ENCODE measurements at places on chromosomes 1 and 21. TPM values are rescaled to one million over a fixed set of nuclear protein-coding genes. Genes with fewer than 3 reads are reported as not detected.

GRCh38 chr21:46253610-46254124 is 25.1 kb upstream of the LSS start:
- peak; percentile 24 for DNase-seq

DNA sequence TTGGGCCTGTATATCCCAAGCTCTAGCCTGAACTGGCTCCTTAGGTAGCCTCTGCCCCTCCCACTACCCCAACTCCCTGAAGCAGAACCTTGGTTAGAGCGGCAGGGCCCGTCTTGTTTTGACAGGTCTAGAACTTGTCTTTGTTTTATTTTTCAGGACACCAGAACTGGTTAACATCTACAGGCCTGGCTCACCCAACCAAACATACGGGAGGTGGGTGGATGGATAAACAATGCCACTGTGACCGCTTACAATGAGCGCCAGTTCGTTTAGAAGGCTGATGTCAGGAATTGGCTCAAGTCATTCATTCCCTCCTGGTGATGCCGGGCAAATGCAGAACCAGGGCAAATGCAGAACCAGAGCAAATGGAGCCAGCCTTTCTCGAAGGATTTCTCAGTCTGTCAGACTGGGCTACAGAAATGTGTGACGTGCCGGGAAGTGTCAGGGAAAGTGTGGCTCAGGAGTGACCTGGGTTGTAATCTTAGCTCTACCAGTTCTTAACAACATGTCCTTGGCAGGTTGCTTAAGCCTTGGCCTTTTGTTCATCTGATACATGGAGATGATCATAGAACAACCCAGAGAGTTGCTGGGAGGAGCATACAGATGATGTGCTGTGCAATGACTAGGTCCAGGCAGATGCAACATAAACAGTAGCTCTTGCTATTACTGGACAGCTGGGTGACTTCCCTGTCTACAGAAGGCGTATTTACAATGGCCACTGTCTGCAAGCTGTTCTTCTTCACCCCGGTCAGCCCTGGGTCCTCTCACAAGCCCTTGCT is 30.5 kb upstream of the BTG2 start:
- peak; percentile 56 for DNase-seq

GRCh38 chr1:247211339-247211738 is 39.5 kb upstream of the ZNF124 start:
- DNase-seq: no peak

Gene AQP10
- total RNA-seq: not detected

GRCh38 chr1:40001456-40001855 is 39.1 kb upstream of the CAP1 start:
- no peak for DNase-seq

- DNase-seq: peak; percentile 41
Observed at GRCh38 chr1:83508485-83509151, 490.3 kb downstream of the TTLL7 start.

Gene PADI3
- not detected for total RNA-seq

GRCh38 chr1:155004352-155005075 is 1.9 kb downstream of the ZBTB7B start:
- DNase-seq: no peak

Gene KCNA3
- total RNA-seq: under 0.01 TPM

Gene EDN2
- not detected for total RNA-seq

DNA sequence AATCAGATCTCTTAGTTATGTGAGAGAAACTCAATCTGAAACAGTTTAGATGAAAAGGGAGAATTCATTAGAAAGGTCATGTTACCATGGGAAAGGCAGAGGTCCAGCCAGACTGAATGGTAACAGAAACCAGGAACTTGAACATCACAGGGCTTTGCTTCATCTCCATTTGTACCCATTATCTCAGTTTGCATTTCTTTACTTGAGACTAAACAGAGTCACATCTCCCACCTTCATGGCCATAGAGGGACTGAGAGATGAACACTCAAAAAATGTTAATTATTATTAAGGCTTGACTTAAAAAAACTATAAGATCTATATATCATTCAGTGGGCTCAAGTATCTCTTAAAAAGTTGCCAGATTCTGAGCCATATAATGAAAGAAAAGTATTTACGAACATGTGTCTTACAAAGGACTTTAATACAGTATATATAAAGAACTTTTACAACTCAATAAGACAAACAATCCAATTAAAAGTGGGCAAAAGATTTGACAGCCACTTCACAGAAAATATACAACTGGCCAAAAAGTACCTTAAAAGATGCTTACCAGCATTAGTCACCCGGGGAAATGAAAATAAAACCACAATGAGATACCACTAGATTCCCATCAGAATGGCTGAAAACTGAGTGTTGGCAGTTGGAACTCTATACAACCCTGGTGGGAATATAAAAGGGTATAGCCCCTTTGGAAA is 13.2 kb downstream of the KYAT3 start:
- DNase-seq: peak; percentile 53

GRCh38 chr21:44867464-44867863 is 6.0 kb downstream of the PTTG1IP start:
- no peak for DNase-seq

- no peak for DNase-seq
Observed at GRCh38 chr1:53371851-53372250, 44.0 kb upstream of the LRP8 start.

Gene CATSPERE
- total RNA-seq: 0.18 TPM

Gene PDZK1
- total RNA-seq: 1.7 TPM

Gene CD1E
- not detected for total RNA-seq

DNA sequence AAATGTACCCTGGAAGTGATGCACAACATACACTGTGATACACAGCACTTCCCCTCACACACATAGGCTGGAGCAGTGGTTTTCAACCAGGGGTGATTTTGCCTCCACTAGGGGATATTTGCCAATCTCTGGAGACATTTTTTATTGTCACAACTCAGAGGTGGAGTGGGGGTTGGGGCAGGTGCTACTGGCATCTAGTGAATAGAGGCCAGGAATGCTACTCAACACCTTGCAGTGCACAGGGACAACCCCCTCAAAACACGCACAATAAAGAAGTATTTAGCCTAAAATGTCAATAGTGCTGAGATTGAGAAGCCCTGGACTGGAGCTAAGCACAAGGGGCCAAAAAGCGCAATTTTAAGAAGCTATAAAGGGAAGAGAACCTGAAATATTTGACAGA is 54.1 kb downstream of the DNAJC6 start:
- no peak for DNase-seq

- no peak for DNase-seq
Observed at GRCh38 chr1:18112611-18113010, 5.0 kb downstream of the IGSF21 start.

GRCh38 chr1:37556712-37557196 is at the start of gene DNALI1:
Gene DNALI1, plus strand, starts transcription at chr1:37556940. Its CDS starts 55 bp downstream, at chr1:37556995.
- DNase-seq: peak; percentile 88
